ENCODE measurements at places on chromosomes 11 and 22.

- no peak for DNase-seq
Measured at GRCh38 chr11:103069367-103069766, 22.6 kb downstream of the DCUN1D5 start.

GRCh38 chr22:19115628-19116027 lies 6.6 kb downstream of the DGCR2 start:
- no peak for DNase-seq

DNA sequence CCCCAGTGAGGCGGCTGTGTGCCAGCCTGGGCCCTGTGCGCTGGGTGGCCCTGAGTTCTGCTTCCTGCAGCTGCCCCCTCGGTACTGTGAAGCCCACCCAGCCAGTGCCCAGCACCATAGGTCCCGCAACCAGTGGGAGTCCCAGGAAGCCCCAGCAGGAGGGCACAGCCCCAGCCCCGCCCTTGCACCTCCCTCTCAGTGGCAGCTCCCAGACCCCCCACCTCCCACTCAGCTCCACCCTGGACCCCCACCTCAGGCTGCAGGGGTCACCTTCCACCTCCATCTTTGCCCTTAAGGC lies 30.9 kb downstream of the MOB2 start:
- no peak for DNase-seq

DNA sequence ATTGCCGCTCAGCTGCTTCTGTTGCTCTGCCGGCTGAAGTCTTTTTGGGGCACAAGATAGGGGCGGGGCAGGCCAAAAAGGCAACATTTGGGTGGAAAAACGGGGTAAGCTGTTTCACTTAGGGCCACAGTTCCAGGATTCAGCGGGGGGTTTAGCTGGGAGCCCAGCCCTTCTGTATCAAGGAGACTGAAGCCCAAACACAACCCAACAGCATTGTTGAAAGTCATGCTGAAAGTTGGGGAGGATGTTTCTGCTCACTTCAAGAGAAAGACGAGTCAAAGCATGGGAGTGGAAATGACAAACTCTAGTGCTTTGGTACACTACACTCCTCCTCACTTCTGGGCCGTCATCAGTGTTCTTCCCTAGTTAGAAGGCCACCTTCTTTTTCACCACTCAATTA lies 56.1 kb upstream of the GNAZ start:
- no peak for DNase-seq

- DNase-seq, result no peak
Measured at GRCh38 chr11:2530855-2531200, 86.0 kb downstream of the KCNQ1 start.

GRCh38 chr11:68396516-68396915 lies 64.0 kb upstream of the PPP6R3 start:
- no peak for DNase-seq

DNA sequence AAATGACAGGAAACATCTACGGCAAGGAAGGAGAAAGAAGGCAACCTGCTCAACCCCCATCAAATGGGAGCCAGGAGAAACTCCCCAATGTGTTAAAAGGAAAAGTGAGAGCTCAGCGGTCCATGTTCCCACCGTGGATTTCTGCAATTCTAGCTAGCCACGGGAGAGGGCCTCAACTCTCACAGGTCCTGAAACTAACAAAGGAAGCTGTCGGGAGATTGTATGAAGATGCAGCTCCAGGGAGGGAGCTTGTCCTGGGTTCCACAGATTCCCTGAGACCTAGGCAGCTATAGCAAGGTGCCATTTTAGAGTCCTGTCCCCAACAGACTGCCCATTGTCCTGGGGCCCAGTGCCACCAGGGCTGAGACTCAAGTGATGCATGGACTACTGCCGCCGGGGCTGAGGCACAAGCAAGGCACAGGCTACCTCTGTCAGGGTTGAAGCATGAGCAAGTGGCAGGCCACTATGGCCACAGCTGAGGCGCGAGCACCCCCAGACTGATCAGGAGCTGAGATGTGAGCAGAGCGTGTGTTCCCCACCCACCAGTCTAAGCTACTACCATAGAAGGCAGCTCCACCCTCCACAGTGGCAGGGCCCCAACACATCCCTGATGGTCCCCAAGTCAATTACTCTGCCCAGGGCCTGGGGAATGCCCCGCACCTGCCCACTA lies 31.3 kb downstream of the RSF1 start:
- no peak for DNase-seq

DNA sequence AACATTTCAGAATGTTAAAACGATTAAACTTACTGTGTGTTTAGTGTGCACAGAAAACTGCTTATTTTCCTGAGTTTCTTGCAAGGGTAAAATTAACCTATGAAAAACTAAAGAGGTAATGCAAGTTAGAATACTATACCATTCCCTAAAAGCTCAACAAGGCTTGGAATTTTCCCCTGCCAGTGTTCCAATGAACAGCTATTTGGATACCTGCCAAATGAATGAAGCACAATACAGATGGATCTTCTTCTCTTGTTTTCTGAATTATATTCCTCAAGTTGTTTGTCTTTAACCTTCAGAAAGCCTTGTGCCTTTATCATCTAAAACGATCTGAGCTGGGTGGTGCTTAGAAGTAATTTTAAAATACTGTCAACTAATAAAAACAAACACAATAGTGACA lies 204.5 kb downstream of the LRRC4C start:
- no peak for DNase-seq

DNA sequence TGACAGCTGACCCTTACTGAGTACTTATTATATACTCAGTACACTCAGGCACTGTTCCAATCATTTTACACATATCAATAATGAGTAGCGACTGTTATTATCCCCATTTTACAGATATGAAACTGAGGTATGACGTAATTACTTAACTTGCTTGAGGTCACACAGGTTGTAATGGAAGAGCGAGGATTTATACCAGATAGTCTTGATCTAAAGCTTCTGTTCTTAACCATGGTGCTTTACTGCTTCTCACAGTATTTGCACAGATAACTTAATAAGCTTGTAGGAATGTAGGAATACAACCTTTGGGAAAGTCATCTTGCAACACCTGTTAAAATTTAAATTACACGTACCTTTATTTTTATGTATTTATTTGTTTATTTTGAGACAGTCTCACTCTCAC lies 31.7 kb upstream of the TMEM135 start:
- no peak for DNase-seq

DNA sequence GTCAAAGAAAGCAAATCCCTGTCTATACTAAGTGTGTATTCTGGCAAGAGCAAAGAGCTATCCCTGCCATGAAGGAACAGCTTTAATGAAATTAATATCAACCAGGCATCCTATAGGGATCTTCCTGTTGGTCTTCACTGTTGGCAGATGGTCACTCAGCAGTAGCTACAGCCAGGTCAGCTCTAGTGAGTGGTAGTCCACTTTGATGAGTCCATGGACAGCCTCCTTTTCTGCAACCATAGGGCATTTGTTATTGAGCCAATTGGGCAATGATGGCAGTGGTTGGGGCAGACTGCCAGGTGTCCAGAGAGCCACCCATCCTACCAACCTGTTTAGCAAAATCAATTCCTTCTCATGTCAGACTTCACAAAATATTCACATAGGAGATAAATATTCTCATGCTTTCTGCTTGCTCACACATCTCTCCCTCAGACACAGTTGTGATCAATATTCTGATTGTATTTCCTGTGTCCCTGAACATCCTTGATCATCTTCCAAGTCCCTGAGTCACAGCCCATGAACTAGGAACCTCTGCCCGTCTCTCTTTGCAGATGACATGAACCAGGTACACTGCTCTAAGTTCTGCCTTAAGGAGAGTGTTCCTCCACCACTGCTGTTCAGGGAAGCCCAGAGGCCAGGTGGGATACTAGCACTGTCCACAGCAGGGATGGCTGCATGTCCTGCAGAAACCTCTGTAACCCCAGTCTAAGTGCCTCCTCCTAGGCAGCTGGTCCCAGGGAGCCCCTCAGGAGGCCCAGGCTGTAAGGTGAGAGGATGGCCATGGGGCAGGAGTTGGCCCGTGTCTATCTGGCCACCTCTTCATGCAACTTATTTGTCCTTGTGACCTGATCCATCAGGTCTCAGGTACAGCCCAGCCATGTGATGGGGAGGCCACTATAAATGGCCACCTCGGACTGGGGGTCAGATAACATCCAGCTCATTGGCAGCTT lies 74.2 kb upstream of the IGLL5 start:
- no peak for DNase-seq

DNA sequence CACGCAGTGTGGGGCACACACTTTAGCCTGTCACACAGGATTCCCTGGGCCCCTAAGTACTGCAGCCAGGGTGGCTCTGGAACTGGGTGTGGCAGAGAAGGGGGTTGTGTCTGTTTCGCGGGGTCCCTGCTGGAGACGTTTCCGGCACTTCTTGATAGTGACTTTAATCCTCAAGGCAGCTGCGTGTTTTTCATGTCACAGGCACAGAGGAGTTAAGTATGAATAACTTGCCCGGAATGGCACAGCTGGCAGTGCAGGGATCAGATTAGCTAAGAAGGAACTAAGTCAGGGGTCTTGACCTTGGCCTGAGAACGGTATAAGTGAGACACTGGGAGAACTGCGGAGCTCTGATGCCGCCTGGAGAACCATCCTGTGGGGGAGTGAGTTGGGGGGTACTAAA lies 7.5 kb upstream of the KRTAP5-7 start:
- DNase-seq, result no peak

- no peak for DNase-seq
Measured at GRCh38 chr11:119192111-119192510, 6.8 kb downstream of the NHERF4 start.

DNA sequence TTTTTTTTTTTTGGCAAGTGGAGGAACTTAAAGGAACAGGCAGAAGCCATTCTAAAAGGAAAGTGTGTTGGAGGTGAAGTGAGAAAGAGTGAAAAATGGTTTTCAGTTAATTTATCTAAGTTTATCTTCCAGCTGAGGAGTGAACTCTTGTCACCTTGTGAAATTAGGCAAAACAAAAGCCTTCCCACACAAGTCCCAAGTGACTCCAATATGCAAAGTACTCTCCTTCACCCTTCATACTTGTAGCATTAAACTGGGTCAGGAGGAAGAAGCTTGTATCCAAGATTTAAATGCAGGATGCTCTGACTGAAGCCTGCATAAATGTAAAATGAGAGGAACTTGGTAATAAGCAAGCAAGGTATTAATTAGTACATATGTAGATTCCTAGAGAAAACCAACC lies 796.8 kb downstream of the DLG2 start:
- DNase-seq, result no peak

GRCh38 chr11:131980888-131981668 lies 610.7 kb downstream of the NTM start:
- no peak for DNase-seq

GRCh38 chr11:64010783-64011182 lies 24.5 kb downstream of the OTUB1 start:
- DNase-seq, result no peak

DNA sequence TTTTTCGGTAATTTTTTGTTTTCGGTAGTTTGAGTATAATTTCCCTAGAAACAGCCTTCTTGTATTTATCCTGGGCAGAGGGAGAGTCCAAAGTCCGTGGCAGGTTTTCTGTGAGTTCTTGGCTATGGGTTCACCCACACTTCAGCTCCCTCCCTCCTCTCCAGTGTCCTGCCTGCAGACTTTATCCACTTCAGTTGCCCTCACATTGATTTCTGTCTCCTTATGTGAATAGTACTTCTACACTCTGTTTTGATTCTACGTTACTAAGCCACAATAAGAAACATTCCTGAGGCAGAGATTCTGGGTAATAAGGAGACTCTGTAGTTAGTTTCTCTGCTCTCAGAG lies 868.6 kb downstream of the METTL15 start:
- no peak for DNase-seq

DNA sequence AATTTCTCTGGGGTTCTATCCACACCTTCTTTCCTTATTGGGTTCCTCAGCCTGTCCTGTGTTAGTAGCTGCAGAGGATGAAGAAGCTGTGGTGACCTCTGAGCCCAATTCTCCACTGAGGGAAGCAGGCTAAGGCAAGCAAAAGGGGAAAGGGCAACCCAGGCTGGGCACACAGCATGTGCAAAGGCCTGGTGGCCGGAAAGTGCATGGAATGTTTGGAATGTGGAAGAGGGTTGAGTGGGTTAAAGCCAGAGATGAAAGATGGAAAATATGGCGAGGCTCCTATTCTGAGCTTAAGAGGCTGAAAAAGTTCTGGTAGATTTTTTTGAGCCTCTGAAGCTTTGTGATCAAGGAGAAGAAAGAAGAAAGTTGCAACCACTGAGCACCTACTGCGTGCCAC lies 247.1 kb downstream of the MIAT start:
- DNase-seq, result no peak

GRCh38 chr11:103453915-103454709 lies 344.9 kb downstream of the DYNC2H1 start:
- DNase-seq, result no peak

- DNase-seq, result no peak
Measured at GRCh38 chr22:23744001-23744400, 6.9 kb downstream of the ZNF70 start.

GRCh38 chr22:28670756-28671155 lies 8.9 kb downstream of the TTC28 start:
- DNase-seq, result no peak

- DNase-seq, result no peak
Measured at GRCh38 chr11:9914064-9914463, 250.2 kb downstream of the SWAP70 start.

DNA sequence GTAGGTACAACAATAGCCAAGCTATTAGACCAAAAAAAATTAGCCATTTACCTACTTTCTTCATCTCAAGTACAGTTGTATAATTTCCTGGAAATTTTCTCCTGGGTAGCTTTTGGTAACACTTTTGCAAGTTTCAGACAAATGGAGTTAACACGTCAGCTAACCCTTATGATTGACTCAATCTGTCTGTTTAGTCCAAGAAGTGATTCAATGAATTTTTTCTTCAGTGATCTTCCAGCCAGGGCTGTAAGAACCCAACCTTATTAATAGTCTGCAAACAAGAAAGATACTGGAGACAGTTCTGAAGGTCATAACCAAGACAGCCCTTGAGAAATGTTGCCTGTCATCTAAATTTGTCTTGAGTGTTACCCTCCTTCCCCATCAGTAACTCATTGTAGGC lies 30.1 kb upstream of the FIBIN start:
- no peak for DNase-seq

DNA sequence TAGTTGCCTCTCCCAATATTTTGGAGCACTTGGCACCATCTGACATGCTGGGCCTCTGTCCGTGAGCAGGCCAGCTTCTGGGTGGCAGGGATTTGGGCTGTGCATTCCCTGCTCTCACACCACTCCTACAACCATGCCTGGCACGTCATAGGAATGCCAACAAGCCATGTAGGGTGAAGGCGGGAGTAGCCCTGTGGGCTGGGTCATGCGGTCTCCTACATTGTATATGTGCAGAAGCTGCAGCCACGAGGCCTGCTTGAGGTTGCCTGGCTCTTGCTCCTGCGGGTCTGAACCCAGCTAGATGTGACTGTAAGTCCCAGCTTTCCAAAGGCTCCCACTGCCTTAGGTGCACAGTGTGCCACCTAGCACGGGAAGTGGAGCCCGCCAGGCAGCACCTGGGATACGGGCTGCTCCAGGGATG lies 14.5 kb downstream of the MYEOV start:
- DNase-seq, result no peak

- no peak for DNase-seq
Measured at GRCh38 chr11:114466742-114467141, 27.5 kb downstream of the REXO2 start.
